ENCODE measurements at places on chromosomes 5 and 9.

- no peak for DNase-seq
These were observed 78.6 kb downstream of the MRPS27 start for GRCh38 chr5:72241346-72242003.

- DNase-seq = no peak
These were observed 535.2 kb downstream of the IRX1 start for GRCh38 chr5:4130819-4131218.

DNA sequence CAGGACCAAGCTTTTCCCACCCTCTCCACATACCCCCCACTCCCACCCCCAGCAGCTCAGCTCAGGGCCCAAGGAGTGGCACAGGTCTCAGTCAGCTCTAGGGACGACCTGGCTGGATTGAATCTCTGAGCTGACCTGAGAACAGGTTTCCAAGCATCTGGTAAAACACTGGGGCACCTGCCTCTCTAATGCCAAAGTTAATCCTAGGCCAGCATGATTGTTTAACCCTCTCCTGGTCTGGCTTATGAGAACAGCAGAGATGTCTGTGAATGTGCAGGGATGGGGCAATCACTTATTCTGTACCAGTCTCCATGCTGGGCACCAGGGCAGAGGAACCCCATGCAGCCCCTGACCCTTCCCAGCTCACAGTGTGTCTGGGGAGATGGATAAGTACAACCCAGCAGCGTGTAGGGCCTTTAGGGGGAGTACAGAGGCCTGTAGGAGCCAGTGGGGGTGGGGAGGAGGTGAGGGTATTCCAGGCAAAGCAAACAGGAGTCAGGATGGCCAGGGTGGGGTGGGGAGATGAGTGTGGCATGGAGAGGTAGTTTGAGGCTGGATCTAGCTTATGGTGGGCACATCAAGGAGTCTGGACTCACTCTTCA is 678 bp upstream of the KIF12 start:
- DNase-seq = no peak

DNA sequence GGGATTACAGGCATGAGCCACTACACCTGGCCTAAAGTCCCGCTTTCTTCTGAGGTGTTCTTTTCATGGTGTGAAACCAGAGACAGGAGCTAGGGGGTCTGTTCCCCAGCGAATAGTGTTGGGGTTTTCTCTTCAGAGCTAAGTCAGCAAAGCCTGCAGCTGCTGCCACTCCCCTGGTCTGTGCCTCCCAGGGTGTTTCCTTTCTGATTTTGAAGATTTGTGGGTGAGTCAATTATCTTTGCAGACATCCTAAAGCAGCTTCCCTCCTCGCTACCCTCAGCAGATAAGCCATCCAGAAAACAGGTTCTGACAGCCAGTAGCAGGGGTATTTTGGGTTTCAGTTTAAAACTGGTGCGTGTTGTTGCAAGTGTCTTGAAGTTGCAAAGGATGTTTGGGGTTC is 72.0 kb upstream of the IQGAP2 start:
- no peak for DNase-seq

- no peak for DNase-seq
These were observed 30.5 kb upstream of the TARS1 start for GRCh38 chr5:33410221-33410620.

DNA sequence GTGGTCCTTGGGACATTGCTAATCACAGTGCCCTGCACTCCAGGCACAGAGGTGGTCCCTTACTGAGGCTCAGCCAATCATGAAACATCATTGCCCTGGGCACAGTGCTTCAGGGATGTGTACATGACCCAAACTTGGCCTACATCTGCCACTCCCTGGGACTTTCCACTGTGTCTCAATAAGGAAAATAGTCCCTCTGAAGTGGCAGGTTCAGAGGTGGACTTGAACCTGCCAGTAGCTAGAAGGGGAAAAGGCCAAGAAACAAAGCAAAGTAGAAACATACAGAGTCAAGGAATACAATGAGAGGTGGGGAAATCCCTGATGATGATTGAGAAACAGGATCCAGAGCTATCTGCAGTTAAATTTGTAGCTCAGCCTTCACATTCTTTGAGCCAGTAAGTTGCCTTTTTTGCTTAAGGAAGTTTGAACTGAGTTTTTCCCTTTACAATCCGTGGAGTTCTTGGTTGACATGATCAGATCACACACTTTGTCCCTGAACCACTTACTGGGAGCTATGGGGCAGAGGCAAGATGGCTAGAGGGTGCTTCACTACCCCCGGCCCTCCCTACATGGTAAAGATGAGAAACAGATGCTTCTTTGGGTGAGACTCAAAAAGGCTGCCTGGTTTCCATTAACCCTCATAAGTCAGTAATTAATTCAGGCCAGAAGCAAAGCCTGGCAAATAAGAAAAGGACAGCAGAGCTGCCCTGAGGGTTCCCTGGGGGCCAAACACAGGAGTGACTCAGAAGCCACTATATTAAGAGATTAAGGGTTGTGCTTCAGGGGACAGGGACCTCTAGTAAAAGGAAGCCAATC is 57.6 kb downstream of the SH3TC2 start:
- DNase-seq = peak; percentile 43

GRCh38 chr5:121949885-121950284 is 11.9 kb upstream of the SRFBP1 start:
- DNase-seq = peak; percentile 24

- DNase-seq = peak; percentile 69
These were observed 9.1 kb upstream of the RFK start for GRCh38 chr9:76403352-76403751.

DNA sequence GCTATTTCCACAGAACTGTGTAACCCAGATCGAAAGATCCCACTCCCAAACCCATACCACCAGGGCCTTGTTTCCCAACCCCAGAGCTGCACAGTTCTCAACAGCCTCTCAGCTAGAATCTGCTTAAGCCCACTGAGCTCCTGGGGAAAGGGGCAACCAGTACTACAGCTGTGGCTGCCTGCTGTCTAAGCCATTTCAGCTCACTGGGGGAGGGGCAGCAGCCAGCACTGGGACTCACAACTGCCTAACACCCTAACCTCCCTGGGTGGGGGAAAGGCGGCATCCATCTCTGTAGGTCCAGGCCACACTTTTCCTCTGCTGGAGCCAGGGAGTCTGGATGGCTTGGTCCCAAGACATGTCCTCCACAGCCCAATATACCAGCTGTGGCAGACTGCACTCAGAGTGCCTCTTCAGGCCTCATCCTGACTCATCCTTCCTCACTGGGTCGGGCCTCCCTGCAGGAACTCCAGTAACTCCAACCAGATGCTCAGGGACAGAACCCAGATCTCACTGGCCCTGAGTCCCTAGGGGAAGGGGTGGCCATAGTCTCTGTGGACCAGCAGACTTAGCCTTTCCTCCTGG is 241.4 kb downstream of the HINT1 start:
- DNase-seq = peak; percentile 5

DNA sequence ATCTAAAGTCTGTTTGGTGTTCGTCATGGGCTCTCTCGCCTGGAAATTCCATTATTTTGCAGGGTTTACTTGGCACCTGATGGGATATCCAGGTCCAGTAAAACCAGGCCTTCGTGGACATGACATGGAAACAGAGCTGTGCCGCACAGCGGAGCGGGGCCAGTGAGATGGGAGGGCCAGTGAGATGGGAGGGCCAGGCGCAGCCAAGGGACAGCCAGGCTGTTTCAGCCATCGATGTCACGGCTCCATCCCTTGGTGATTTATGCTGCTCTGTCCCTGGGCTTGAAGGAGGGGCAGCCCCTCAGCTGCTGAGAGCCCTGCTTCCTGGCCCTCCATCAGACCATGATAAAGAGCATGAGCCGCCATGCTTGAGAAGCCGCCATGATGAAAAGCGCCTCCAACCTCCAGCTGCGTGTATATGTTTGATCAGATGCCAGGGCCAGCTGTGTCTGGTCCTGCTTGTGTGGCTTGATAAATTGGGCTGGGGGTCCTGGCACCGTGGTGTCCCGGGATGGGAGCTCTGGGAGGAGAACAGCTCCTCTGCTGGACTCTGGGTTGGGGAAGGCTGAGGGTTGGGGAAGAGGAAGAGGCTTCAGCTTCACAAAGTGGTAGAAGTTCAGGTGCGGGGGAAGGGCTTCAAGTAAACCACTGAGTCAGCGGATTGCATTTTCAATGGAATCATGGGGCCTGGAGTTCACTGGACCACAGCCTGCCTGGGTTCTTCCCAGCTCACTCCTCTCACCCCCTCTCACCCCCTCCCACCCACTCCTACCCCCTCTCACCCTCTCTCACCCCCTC is 6.1 kb upstream of the COL5A1 start:
- DNase-seq = no peak

- no peak for DNase-seq
These were observed 16.5 kb downstream of the NACC2 start for GRCh38 chr9:136078498-136079011.

GRCh38 chr5:15647251-15647650 is 147.3 kb downstream of the FBXL7 start:
- no peak for DNase-seq

DNA sequence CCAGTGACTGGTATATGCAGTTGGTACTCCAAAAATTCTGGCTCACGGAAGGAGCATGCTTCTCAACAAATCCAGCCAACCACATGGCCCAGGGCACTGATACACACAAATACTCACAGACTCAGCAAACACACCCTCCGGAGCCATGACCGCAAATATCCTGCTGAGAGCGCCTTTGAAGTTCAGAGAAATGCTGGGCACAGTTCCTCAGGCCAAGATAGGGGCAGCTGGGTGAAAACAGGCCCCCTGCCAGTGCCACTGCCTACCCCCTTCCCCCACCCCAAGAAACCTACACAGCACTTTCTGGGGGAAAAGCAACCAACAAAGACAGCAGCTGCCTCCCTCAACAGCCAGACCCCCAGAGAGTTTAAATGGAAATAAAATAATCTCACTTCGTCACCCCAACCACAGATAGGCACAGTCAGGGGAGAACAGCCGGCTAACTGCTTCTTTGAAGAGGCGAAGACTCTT is 120.0 kb downstream of the C5orf15 start:
- DNase-seq = no peak

DNA sequence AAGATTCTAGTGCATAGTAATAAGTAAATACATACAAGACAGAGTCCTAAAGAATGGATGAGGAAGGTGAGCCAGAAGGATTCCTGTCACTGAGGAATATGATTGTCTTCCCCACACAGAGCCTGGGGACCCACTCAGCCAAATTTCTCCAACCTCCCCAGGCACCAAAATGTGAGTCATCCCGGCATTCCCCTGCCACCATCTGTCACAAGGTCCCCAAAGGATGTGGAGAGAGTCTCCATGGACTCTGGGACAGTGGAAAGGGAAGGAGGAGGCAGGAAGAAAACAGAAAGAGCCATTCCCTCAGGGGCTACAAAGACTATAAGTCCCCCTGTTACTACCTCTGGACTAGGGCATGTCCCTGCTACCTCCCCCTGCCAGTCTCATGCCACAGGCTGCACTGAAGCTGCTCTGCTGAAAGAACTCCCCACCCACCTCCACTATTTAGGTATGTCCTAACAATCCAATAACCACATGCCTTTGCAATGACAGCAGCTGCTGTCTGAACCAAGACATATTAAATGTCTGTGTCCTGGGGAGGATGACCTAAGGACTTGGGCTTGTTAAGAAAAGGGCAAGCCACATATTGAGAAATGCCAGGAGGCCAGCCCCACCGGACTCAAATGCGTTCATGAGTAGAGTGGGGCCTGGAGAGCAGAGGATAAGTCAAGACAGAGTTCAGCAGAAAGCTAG is 10.7 kb upstream of the OR5C1 start:
- peak; percentile 38 for DNase-seq

DNA sequence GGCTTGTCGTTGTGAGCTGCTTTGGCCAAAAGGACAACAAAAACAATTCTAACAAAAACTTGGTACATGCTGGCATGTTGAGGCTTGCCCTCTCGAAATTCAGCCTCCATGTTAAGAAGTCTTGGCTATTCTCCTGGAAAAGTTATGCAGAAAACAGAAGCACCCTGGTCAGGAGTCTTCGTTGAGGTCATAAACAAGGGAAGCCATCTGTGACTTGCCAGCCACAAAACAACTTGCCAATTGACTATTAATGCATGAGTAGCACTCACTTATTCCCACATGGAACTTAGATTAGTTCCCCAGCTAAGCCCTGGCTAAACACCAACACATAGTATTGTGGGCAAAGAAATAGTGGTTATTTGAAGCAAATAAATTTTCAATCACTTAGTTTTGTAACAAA is 521.0 kb upstream of the CHD1 start:
- no peak for DNase-seq

GRCh38 chr5:166618526-166618925 is 1672.9 kb upstream of the WWC1 start:
- DNase-seq = no peak

DNA sequence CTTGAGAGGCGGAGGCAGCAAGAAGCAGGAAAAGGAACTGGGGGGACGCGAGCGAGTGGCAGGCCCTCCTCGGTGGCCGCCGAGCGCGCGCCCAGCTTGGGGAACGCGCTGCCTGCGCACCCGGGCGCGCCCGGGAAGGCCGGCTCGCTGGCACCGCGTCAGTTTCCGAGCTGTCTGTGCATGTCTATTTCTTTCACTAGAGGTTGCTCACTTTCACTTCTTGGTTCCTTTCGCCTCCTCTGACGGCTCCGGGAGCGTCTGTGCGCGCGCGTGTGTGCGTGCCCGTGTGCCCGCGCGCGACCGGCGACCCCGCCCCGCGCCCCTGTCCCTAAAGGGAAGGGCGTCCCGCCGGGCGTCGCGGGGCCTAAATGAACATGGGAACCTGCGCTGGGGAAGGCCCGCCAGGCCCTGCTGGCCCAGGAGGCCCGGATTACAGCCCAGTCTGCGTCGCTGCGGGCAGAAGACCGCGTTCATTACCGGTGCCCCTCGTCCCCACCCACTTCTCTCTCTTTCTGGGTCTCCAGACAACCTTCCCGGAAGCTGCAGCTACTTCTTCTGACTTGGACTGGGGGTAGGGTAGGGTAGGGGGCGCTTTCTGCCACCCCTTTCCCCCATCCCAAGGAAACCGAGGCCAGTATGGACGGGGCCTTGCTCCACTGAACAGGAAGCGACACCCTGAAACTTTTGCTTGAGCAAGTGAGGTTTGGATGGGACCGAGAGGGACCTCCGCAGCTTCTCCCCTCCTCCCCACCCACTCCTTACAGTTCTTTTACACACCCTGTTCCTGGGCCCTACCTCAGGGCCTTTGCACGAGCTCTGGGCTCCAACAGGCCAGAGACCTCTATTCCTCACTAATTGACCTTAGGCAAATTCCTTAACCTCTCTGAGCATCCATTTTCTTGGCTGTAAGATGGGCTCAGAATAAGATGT is 205.8 kb upstream of the IER5L start:
- DNase-seq = peak; percentile 23

GRCh38 chr5:120382833-120383232 is 81.3 kb upstream of the PRR16 start:
- no peak for DNase-seq

Measured in AG09309 (cell line).